ENCODE measurements at places on chromosomes 16 and 17.

DNA sequence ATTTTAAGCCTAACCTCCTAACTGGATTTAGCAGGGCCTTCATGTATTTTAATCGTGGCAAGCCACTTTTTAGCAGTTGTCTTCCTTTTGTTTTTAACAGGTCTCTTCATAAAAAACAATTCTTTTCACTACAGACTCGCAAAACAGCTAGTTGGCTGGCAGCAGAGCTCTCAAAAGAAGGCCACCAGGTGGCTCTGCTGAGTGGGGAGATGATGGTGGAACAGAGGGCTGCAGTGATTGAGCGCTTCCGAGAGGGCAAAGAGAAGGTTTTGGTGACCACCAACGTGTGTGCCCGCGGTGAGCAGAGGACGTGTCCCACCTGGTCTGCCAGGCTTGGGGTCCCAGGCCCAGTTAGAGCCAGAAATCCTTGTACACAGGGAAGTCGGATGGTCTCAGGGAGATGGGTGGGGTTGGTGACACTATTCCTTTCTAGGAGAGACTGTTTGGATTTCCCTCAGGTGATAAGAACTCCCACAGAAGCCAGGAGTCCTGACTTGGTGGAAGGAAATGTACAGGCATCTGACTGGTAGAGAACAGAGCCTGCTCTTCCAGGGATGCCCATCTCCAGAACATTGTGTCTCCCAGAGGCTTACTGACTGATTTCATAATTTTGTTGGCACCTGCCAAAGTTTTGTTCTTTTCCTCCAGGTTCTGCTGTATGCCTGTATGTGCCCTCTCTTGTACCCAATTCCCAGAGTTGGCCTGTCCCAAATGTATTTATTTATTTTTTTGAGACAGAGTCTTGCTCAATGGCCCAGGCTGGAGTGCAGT, 14.9 kb upstream of the DDX19A start:
- DNase-seq = peak; percentile 36

DNA sequence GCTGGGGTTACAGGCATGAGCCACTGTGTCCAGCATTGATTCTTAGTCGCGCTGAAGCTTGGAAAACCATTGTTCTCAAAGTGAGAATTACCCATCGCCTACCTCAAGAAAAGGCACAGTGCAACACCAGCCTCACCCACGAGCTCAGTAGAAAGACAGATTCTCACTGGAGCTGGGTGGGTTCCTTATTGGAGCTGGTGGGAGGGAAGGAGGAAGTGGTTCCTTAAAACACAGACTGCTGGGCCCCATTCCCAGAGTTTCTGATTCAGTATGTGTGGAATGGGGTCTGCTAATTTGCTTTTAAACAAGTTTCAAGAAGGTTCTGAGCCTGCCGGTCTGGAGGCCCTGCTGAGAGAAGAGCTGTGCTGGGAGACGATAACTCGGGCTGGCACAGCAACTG, 264.7 kb downstream of the ENGASE start:
- no peak for DNase-seq

DNA sequence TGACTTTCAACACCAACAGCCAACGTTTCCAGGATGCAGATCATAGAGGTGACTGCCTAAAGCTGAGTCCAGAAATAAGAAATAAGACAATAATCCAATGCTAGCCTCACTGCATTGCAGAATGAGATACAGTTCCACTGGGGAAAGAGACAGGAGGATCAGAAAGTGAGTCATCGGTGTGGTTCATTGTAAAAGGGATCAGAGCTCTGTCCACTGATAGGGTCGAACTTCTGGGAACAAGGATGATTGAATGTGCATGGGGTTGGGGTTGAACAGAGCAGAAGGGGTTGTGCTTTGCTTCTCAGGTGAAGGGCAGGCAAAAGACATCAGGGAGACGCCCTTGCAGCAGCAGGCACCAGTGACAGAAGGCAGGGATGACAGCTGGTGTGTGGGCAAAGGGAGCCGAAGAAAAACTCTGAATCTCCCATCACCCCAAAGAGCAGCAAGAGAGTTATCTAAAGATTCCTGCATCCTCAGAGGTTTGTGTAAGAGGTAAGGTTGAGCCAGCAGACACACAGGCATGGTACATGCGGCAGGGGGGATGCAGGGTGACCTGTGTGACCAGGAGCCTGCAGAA, 16.4 kb downstream of the CLEC10A start:
- DNase-seq = no peak

GRCh38 chr17:7204336-7204735, 15.3 kb downstream of the DLG4 start:
- DNase-seq = peak; percentile 54

DNA sequence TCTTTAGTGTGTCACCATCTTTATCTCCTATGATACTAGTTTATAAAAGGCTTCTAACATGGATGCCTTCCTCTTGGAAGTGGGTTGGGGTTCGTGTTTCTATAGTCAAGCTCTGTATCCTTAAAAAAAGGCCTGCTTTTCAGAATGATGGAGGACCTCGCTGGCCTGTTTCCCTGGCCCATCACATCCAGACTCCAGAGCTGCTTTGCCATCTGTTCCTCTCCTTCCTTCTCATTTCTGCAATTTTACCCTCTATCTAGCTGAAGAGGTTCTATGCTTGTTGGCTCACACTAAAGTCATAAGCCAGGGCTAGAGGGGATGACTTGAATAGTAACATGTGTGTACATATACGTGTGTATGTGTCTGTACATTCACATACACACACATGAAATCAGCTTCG, 450.8 kb upstream of the HSBP1 start:
- no peak for DNase-seq

Measured in D341Med (cell line).